ENCODE measurements at places on chromosomes 4 and X.

GRCh38 chr4:24203926-24204325 lies 314.1 kb upstream of the PPARGC1A start:
- DNase-seq, result no peak

DNA sequence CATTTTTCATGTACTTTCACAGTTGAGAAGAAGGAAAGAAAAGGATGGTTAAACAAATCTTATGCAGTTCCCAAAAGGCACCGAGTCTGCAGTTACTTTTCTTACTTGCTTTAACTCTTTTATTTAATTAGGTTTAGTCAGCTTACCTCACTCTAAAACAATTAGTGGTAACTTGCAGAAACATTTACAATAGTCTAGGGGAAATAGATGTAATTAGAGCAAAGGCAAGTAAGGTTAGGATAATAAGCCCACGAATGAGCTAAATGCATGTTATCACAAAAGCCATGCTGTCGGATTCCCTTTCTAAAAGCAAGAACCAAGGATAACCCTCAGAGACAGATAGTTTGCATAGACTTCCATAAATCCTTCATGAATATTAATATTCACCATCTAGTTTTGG lies 82.0 kb upstream of the VCX2 start:
- no peak for DNase-seq

GRCh38 chr4:79273915-79274314 lies 51.9 kb downstream of the NAA11 start:
- DNase-seq, result no peak

- DNase-seq, result no peak
Measured at GRCh38 chr4:105067431-105067830, 79.2 kb upstream of the TET2 start.

GRCh38 chrX:148536961-148537360 lies 36.5 kb downstream of the AFF2 start:
- DNase-seq, result no peak

- no peak for DNase-seq
Measured at GRCh38 chr4:79502081-79502480, 94.1 kb upstream of the GK2 start.

GRCh38 chr4:5118994-5119835 lies 67.9 kb downstream of the STK32B start:
- no peak for DNase-seq

DNA sequence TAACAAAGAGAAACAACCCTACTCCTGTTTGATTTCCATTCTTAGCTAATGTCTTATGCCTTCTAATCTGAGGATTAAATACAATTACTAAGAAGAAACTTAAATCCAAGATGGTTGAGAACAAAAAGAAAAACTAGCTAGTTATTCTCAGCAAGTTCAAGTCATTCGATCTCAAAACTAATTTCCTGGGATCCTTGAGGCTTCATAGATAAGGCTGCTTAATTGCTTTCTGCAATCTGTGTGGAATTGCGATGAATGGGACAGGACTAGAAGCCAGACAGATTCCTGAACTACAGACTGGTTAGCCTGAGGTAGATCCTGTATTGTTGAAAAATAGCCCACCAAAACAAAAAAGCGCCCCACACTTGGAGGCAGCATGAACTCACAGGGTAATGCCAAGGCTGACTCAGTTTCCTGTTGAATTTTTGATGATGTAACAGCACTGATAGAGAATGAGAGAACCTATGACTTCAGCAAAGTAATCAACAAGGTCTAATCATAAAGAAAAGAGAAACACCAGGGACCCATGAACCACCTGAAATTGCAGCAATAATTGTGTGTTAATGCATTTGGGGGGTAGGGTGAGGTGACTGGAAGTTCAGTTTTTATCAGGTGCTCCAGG lies 33.9 kb downstream of the KLHL15 start:
- DNase-seq, result no peak

- DNase-seq, result peak; percentile 6
Measured at GRCh38 chr4:22389240-22389870, 126.5 kb downstream of the ADGRA3 start.

DNA sequence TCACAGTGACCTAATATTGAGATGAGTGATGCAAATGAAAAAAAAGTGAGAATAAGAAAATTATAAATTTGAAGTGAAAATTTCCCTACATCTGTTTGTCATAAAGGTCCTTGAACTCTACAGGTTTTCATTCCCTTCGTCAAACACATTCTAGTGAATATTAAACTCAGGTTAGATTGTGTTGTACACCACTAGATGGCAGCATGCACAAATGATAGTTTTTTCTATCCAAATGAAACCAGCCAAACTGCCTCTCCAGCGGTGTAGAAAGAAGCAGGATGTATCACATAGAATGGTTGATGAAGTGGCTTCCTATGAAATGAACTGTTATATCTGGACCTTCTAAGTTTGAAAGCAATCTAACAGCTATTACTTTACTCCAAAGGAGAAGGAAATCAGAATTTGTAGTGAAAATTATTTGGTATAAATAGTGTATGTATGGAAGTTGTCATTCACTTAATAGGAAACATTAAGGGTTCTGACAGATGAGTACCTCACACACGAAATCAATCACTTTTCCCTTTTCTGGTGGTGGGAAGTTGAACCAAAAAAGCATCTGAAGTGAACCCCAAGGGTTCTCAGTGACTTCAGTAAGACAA lies 382.7 kb downstream of the UNC5C start:
- DNase-seq, result no peak

GRCh38 chr4:139665690-139666529 lies at the start of gene MGST2:
Gene MGST2, plus strand, starts transcription at chr4:139665819. Its CDS starts 201 bp downstream, at chr4:139666020.
- peak; percentile 7 for DNase-seq

DNA sequence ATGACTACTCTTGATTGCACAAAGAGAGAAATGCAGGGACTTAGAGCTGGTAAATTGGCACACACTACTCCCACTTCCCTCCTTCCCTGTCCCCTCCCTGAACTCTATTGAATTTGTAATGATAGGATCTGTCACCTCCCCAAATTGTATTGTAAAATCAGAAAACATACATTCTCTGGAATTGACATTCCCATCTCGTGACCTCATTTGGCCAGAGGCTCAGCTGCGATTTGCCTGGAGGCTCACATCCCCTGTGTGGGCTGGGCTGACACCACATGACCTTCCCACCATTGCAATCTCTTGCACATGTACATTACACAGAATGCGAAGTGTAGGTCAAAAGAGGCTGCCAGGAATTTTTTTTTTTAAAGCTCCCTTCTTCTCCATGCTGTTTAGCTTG lies 172.1 kb downstream of the MID1IP1 start:
- DNase-seq, result no peak

- no peak for DNase-seq
Measured at GRCh38 chr4:185238215-185238681, 28.9 kb downstream of the SNX25 start.

DNA sequence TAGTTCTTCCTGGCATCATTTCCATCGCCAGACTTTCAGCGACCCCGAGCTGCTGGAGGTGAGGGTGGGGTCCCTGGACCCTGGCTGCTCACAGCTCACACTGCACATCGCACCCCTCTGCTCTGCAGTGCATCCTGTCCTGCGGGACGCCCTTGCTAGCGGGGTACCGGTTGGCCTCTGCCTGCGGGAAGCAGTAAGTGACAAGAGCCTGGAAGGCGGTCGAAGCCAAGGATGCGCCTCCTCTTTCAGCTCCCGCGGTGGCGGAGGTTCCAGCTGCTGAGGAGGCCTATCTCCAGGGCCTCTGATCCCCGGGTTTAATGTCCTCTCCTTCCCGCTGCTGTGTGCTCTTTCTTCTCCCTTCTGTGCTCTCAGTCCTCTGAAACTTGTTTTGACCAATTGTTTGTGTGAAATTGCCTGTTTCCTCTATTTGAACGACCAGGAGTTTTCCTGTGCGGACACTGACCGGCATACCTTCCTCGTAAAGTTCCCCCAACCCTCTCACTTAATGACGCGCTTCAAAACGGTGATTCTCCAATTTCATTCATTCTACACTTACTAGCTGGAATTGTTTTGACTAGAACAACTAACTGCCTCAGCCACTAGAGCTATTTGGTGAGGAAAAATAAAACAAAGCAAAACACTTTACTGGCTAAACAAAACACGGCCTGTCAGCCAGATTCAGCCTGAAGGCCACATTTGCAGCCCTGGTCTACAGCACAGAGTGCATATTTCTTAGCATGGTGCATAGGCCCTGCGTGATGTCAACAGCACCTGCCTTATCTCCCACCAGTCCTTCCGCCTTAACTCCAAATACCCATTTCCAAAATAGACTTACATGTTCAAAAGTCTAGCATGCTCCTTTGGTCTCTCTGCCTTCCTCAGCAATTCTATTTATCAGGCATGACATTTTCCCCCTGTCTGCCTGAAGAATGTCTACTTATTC lies 28.0 kb downstream of the MGAT4D start:
- DNase-seq, result no peak

DNA sequence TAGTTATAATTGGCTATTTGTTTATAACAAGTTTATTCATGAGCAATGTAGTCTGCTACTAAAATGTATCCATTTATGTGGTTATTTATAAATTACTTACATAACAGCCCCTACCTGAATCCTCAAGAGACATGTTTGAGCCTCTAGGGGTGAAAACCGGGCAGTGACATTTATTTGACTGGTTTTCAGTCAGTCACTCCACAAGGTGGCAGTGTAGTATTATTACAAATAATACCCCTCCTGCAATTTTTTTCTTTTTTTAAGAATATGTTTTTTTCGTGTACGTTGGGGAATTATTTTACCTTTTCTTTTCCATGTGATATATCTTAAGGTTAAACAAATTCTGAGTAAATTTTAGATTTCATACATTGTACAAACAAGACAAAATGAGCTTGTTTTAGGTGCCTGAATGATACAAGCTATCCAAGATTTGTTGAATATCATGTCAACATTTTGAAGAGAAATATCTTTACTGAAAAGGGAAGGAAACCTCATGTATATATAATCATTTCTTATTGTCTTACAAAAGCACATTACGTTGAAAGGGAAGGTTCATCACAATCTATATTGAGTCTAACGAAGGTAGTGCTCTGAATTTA lies 598.7 kb upstream of the TECRL start:
- DNase-seq, result no peak

- DNase-seq, result no peak
Measured at GRCh38 chrX:53255738-53256191, 25.6 kb downstream of the IQSEC2 start.

DNA sequence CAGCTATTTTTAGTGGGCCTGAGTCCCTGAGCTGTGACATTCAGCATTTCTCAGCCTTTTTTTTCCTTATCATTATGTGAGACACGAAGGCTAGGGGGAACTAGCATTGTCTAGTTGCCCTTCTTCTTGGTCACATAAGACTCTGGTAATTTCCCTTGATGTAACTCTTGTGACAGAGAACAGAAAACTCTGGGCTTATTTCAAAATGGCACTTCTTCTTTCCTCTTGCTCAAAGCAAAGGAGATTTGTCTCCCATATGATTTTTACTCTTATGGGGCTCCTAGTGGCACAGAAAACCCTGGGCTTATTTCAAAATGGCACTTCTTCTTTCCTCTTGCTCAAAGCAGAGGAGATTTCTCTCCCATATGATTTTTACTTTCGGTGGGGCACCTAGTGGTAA lies 14.7 kb downstream of the ATXN3L start:
- DNase-seq, result no peak

GRCh38 chrX:39629001-39629400 lies 468.8 kb downstream of the BCOR start:
- no peak for DNase-seq

DNA sequence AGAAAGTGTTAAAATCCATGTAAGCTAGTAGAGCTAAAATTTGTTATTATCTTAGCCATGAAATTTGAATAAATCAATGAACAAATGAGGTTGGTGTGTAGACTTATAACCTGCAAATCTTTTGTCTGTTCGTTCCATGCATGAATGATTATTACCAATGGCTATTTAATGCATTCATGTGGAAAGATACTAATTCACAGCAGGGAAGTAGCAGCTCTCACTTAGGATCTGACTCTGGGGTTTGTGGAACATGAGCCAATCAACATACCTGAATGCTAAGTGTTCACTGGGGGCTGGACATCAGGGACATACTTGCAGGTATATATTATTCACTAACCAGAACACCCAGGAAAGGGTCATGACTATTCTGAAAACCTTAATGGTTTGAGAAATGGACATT lies 444.1 kb downstream of the STIM2 start:
- no peak for DNase-seq

GRCh38 chr4:138275216-138275615 lies 33.1 kb upstream of the SLC7A11 start:
- no peak for DNase-seq

DNA sequence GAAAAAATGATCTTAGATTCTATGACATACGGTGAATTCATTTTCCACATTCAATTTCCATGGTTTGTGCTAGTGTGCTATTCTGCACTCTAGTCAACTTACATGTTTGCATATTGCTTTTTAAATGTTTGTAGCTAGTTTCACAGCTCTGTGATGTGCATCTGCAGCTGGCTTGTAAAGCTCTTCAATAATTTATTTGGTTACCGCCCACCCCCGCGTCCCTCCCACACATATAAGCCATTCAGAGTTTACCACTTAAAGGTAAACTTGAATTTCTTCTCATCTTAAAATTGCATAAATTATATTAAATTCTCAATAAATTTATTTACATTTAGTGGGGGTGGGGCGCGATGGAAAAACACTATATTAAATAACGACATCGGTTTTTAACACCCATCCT lies 291 bp upstream of the NBDY start:
- DNase-seq, result no peak

- no peak for DNase-seq
Measured at GRCh38 chrX:38313190-38313589, 14.1 kb downstream of the RPGR start.

DNA sequence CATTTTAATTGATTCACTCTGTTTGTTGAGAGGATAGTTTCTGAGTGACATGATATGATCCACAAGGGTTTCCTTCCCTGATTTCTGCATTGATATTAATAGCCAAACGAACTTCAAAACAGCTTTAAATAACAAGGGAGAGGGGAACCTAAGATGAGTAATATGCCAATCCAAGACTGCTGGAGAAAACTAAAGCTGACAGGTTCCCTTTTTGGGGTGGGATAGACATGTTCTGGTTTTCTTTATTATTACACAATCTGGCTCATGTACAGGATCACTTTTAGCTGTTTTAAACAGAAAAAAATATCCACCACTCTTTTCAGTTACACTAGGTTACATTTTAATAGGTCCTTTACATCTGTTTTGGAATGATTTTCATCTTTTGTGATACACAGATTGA lies 182.2 kb downstream of the AR start:
- DNase-seq, result no peak

DNA sequence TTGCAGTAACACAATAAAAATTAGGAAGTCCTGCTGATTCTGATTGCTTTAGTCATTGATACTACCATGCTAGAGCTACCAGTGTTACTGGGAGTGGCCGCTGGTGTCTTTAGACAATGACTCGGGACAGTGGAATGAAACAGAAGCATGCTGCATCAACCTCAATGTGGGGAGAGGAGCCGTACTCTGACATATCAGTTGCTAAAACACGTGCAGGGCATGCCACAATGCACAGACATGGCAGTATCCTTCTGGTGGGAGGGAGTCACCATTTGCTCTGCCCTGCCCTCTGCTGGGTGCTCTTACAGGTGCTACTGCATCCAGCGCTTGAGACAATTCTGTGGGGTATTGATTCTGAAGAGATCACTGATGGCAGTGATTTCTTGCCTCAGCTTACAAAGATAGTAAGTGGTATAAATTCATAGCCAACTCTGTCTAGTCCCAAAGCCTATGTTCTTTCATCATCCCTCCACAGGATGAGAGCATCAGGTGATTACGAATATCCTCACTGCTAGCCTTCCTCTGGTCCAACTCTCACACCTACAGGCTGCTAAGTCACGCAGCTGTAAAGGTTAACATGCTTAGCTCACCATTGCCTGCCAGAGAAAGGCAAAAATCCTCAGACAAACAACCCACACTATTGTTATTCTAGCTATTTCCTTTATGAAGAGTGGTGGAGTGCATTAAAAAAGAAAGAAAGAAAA lies 43.7 kb downstream of the NSG1 start:
- no peak for DNase-seq

GRCh38 chrX:101550751-101551379 lies 518 bp downstream of the ARMCX1 start:
- peak; percentile 31 for DNase-seq

All from substantia nigra (tissue), 51 donors.